NCI-H187 (cell line): ENCODE measurements at places on chromosomes 16 and 17.

GRCh38 chr16:52095471-52095870, 451.5 kb downstream of the TOX3 start:
- DNase-seq = no peak

DNA sequence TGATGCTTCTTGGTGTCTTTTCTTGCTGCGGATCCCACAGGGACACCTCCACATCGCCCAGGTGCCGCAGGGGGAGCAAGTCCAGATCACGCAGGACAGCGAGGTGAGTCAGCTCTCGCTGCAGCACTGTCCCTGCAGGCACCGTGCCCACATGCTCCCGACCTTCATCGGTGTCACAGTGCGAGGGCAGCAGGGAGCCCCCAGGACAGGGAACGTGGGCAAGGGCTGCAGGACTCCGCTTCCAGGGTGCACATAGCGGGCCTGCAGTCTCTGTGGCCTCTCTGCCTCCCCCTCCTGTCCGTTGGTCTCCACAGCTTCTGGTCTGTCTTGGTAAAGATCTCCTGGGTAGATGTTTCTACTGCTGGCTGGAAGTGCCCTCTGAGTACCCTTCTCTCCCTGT, 84.1 kb downstream of the BANP start:
- DNase-seq = no peak

- DNase-seq = no peak
These were observed 65.7 kb downstream of the MARF1 start for GRCh38 chr16:15576960-15577958.

DNA sequence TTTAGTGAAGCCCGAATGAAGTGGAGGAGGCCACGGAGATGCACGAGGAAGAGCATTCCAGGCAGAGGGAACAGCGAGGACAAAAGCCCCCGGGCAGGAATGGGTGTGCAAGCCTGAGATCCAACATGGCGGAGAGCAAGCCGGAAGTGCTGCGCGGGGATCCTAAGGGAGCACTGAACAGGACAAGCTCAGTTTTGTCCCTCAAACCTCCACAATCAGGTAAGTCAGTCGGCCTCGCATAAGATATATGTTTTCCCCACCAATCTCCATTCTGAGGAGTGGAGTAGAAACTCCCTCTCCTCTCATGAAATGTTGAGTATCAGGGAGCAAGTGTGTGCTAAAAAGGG, 32.9 kb upstream of the USP22 start:
- DNase-seq = no peak

DNA sequence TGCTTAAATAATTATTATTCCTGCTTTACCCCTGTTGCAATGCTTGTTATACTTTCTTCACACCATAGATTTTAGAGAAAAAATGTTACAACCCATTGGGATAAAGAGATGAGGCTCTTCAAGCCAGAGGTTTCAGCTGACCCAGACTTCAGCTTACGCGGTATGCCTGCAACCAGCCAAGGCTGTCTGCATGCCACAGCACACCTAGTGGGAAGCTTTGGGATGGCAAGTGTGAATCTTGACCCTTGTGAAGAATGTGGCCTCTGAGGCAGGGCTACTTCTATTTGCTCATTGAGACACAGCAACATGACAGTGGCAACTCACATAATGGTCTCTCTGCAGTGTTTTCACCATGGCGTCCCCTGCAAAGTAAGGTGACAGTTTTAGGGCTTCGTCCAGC, 193.9 kb upstream of the PIRT start:
- no peak for DNase-seq
